AML-193 (cell line): ENCODE measurements at places on chromosomes 11 and 22.
A peak's percentile ranks its signal among the peaks of the same experiment; 100 is the strongest.

DNA sequence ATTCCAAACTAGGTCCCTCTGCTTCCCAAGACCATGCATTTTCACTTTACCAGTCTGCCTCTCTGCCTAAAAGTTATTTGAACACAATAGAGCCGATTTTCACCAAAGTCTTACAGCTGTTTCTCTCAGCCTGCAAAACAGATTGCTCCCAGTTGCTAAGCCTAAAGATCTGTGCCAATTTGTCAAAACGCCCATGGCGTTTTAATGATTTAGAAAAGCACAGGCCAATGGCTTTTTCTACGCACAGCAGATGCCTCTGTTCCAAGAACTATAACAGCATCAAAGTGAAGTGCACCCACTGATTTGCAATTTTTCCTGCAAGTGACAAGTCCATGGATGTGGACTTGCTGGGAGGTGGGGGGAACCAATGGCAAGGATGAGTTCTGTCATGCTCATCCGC is 173.9 kb upstream of the SYN3 start:
- DNase-seq = no peak

- DNase-seq = no peak
Observed at GRCh38 chr11:82980292-82980691, 78.8 kb downstream of the DDIAS start.

GRCh38 chr11:58654079-58654907 is 31.8 kb downstream of the CNTF start:
- peak; percentile 80 for DNase-seq

- DNase-seq = no peak
Observed at GRCh38 chr11:43548916-43549315, 131.6 kb upstream of the HSD17B12 start.

GRCh38 chr11:83401506-83402225 is 115.5 kb upstream of the CCDC90B start:
- no peak for DNase-seq

DNA sequence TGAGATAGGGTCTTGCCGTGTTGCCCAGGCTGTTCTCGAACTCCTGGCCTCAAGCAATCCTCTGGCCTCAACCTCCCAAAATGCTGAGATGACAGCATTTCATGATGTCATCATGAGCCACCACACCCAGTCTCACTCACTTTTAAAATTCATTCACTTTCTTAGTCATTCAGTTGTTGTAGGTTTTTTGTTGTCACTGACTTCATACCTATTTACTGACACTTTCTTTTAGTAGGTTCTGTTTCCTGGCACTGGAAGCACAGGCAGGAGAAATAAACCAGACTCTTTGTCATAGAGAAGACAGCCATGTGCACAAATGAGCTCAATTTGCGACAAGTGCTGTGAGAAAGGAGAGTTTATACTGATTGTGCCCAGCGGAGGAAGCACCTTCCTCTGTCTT is 10.5 kb downstream of the ART5 start:
- no peak for DNase-seq

DNA sequence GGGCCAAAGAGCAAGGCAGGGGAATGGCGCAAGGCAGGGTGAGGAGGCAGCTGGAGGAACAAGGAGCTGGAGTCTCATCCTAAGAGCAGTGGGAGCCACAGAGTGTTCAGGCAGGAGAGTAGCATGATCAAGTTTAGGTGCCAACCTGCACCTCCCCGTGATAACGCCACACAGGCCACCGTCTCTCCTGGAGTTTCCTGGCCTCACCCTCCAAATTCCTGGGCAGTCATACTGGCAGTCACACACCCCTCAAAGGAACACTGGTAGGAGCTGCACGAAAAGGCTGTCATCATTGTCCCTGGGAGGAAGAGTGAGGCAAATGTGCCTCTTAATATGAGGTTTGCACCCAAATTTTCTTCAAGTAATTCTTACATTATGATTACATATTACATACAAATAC is 36.3 kb upstream of the RTL6 start:
- no peak for DNase-seq

- no peak for DNase-seq
Observed at GRCh38 chr22:27642104-27642800, 159.3 kb downstream of the MN1 start.

GRCh38 chr11:10026514-10026913 is 267.5 kb downstream of the SBF2 start:
- no peak for DNase-seq

- no peak for DNase-seq
Observed at GRCh38 chr11:95375886-95376285, 144.9 kb upstream of the SESN3 start.

- no peak for DNase-seq
Observed at GRCh38 chr11:13119941-13120520, 110.9 kb downstream of the RASSF10 start.

- no peak for DNase-seq
Observed at GRCh38 chr11:25949918-25950317, 382.0 kb upstream of the ANO3 start.

- DNase-seq = no peak
Observed at GRCh38 chr11:92330114-92330513, 105.5 kb downstream of the FAT3 start.

DNA sequence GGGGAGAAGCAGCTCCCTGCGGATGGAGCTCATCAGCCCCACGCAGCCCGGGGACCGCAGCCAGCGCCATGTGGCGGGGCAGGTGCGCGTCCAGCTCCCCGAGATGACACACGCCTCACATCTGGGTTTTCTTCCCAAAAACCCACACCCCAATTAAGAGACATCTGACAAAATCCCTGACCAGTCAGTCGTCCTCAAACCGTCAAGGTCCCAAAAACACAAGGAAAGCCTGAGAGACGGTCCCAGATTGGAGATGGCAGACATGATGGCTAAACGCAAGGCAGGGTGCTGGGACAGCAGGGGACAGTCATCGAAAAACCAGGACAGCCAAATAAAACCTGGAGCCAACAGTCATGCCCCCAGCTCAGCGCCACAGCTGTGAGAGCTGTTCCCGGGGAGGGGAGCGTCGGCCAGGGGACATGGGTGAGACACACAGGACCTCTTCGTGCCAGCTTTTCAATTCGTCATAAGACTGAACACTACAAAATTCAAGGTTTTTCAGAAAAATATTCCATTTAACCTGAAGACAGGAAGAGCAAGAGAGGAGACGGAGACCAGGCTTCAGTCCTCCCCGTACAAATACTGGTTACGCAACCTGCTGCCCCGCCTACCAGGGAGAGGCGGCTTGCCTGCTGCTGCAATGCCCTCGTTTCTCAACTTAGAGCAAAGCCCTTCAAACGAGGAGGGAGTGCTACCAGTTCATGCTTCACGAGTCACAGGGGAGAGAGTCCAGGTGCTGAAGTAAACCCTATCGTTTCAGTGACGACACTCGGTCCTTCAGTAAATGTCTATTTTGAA is 10.5 kb downstream of the TOLLIP start:
- peak; percentile 83 for DNase-seq

DNA sequence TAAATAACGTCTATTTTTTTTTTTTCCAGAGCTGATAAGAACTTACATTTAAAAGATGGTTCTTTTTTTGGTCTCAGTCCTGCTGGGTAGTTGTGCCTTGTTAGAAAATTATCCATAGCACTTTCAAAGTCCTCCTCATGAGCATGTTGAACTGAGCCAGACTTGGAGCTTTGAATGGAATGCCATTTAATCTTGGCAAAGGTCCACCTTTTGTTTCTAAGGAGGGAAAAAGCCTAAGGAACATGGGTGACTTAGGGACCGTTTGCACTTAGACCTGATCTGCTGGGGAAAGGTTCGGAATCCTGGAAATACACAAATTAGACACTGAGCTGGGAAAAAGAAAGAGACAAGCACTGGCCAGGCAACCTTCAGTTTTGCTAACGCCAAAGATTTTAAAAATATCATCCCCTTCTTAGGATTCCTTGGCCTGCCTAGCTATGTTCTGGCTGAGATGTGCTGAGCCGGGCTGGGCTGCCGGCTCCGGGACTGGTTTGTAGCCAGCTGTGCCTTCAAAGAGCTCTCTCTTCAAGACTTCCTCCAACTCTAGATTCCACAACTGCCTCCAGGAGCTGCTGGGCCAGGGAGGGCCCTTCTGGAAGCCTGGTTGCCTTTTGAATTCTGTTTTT is 67.4 kb downstream of the ENDOD1 start:
- DNase-seq = no peak

GRCh38 chr22:46754110-46754799 is 8.2 kb upstream of the TBC1D22A start:
- peak; percentile 63 for DNase-seq

- no peak for DNase-seq
Observed at GRCh38 chr11:13047884-13048283, 38.8 kb downstream of the RASSF10 start.

DNA sequence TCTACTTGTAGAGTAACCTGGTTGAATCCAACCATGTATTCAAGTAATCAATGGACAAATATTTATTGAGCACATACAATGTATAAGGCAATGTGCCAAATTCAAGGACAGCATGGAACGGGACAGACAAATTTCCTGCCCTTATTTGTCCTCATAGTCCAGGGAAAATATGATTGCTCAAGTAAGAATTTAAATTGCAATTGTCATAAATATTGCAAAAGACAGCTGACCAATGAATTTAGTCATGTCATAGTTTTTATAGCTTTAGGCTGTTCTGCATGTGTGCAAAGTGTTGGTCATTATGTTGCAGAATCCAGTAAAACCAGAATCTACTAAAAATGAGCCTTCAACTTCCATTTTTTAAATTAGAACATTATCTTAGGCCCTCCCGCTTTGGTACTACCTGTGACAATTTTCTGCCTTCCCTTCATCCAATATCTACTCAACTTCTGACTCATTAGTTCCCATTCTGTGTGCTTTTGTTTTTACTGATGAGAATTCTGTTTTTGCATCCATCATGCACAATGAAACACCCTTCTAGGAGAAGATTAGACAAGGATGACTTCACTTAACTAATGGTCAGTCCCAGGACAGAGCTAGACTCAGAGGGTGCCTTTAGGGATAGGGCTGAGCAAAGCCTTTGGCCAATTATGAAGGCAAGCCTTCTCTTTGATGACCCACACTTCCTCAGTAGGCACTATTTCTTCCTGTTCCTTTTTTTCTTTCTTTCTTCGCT is 45.8 kb upstream of the FIBIN start:
- DNase-seq = no peak
